ENCODE measurements at places on chromosomes 4 and X.

DNA sequence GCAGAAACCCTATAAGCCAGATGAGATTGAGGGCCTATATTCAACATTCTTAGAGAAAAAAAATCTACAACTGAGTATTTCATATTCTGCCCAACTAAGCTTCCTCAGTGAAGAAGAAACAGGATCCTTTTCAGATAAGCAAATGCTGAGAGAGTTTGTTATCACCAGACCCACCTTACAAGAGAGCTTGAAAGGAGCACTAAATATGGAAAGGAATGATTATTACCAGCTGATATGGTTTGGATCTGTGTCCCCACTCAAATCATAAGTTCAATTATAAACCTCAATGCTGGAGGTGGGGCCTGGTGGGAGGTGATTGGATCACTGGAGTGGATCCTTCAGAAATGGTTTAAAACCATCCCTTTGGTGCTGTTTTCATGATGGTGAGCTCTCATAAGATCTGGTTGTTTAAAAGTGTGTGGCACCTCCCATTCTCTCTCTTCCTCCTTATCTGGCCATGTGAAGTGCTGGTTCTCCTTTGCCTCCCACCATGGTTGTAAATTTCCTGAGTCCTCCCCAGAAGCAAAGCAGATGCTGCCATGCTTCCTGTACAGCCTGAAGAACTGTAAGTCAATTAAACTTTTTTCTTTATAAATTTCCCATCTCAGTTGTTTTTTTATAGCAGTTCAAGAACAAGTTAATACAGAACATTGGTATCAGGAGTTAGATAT, 144.2 kb downstream of the MSN start:
- DNase-seq, result no peak

GRCh38 chr4:25811841-25812240, 50.9 kb downstream of the SEL1L3 start:
- no peak for DNase-seq

DNA sequence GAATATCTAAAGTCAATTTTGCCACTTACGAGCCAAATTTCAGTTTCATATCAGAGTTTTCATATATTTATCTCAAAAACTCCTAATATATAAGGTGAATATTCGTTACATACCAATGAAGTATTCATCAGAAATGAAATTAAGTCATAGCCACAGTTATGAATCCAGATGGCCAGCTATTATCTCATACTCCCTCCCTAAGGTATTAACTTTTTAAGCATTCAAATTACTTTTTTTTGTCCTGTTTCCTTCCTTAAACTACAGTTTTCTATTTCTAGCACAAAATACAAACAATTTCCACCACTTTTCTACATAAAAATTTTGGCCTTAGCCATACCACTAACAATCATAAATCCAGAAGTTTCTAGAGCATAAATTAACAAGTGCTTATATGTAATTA, 13.0 kb downstream of the NR3C2 start:
- no peak for DNase-seq

- no peak for DNase-seq
Observed at GRCh38 chr4:184357165-184357564, 117.2 kb downstream of the IRF2 start.

DNA sequence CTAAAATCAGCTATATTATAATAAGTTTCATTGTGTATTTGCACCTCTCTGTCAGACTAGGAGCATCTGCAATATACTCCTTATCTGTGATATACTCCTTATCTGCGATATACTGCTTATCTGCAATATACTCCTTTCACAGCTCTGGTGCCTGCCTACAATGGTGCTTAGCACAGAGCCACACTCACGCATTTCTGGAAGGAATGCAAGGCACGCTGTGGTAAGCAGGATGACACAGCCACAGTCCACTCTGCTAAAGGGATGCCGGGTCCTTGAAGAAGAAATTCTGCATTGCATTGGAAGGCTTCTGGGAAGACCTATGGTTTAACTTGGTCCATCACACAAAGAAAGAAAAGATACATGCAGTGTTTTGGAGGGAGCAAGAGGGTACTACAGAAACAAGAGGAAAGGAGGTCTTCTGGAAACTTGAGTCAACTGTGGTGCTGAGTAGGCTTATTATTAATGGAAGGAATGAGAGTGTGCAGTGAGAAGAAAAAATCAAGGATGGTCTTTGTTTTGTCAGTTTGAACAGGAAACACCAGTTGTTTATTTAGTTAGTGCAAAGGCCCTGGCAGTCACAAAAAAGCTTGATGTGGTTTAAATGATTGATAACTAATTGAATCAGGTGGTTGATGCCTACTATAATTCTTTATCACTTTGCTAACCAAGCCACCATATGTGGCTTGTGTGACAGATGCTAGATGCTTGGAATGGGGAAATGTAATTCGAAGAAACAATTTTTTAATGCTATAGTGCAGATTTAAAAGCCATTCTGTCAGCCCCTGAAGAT, 342.3 kb downstream of the GRXCR1 start:
- no peak for DNase-seq

DNA sequence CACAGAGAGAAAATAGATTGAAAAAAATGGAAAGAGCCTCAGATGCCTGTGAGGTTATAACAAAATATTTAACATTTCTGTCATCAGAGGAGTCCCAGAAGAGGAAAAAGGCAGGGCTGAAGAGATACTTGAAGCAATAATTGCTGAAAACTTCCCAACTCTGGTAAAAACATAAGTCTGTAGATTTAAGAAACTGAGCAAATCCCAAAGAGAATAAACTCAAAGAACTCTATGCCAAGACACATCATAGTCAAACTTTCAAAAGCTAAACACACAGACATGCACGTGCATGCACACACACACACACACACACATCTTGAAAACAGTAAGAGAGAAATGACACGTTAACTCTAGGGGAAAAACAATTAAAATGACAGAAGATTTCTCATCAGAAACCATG, 94.1 kb downstream of the SLC16A2 start:
- no peak for DNase-seq

GRCh38 chrX:4484266-4484665, 770.8 kb upstream of the PRKX start:
- DNase-seq, result no peak

- no peak for DNase-seq
Observed at GRCh38 chr4:1315306-1315705, 25.6 kb downstream of the MAEA start.

DNA sequence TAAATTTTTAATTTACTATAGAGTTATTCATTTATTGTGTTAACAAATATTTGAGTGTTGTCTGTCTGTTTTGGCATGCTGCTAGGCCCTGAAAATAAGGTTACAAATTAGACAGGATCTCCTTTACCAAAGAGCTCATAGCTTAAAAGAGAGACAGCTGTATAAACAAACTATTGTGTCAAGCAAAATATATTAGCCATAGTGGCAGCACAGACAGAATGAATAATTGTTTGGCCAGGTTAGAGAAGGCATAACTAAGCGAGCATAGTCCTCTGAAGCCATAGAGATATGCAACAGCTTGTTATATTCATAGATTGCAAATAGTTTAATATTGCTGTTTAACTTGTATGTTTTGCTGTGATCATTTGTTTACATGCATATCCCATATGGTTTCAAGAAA, 66.7 kb upstream of the NDUFC1 start:
- DNase-seq, result no peak

DNA sequence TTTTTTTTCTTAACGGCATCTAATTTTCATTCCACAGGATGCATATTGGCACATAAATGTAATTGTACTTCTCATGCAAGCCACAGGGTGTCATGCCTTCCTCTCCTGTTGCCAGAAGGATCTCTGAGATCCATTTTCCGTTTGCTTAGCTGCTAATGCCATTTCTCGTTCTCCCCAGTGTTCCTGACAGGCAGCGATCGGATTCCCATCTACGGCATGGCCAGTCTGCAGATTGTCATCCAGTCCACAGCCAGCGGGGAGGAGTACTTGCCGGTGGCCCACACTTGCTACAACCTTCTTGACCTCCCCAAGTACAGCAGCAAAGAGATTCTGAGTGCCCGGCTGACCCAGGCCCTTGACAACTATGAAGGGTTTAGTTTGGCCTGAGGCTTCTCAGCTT, 8.9 kb upstream of the NAP1L5 start:
- DNase-seq, result no peak

- DNase-seq, result no peak
Observed at GRCh38 chrX:118652717-118653116, 74.7 kb upstream of the IL13RA1 start.

DNA sequence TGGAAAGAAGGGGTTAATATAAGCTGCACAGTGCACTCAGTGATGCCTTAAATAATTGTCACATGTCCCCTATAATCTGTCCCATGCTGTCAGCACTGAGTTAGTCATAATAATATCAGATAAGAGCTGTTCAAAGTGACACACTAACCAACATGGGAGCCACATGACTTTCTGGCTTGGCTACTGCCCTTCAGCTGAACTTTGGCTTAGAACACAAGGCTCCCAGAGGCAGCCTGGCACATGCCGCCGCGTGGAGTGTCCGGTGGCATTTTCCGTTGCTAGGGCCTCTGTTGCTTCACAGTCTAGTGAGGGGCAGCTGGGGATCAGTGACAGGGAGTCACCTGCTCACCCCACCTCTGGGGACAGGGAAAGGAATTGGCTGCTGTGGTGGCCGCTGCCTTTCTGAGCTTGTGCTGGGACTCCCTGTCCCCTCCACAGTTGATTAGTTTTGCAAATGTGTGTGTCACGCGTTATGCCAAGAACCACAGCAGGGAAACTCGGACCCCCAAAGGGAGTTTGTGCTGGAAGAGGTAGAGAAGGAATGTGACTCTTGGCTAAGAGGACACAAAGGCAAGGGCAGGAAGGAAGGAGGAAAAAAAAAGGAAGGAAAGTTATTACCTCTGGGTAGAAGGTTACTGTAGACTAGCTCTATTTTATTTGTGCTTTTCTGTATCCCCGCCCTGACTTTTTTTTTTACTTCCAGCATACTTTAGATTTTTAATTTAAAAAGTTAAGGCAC, 41.1 kb upstream of the PPARGC1A start:
- no peak for DNase-seq

- no peak for DNase-seq
Observed at GRCh38 chrX:19953145-19953544, 37.7 kb downstream of the BCLAF3 start.

DNA sequence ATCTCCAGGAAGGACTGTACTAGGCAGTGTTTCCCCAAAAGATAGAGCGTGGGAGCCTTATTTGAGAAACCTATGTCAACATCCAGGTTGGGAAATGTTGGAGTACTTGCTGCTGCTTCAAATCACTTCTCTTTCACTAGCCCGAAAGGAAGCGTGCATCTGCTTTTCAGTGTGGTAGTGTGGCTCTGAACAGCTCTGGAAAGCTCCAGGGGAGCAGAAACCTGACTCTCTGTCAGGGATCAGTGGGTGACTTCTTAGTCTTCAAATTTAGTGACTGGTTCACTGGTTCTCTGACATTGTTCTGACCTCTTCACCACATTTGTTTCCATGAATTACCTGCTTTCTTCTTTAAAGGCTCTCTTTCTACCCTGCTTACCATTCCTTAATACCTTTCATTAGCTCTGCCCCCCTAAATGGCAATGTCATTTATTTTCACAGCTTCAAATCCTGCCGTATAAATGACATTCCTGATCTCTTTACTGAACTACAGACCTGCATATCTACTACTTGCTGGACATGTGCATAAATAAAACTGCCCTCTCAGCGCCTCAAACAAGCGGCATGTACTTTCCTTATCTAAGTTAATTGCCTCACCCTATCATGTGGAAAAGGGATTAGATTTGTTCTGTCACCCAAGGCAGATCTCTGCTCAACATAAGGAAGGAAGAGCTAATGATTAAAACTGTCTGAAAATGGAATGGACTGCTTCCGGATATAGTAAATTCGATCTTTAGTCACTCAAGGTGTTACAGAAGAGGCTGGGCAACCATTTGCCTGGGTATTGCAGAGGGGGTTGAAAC, 37.0 kb downstream of the DLG3 start:
- DNase-seq, result no peak

DNA sequence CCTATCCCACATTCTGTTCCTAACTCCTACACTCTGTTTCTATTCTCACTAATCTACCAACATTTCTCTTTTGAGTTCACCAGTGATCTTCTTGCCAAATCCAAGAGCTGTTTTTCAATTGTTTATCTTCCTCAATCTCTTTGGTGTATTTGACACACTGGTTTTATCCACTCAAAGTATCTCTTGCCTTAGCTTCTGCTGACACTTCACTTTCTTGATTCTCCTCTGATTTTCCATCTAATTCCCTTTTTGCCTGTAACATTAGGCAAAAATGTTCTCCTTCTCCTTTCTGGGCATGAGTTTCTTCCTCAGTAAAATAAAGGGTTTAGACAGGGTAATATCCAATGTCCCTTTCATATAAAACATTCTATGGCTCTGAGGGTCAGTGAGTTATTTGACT, 26.2 kb downstream of the GRIA3 start:
- DNase-seq, result no peak

DNA sequence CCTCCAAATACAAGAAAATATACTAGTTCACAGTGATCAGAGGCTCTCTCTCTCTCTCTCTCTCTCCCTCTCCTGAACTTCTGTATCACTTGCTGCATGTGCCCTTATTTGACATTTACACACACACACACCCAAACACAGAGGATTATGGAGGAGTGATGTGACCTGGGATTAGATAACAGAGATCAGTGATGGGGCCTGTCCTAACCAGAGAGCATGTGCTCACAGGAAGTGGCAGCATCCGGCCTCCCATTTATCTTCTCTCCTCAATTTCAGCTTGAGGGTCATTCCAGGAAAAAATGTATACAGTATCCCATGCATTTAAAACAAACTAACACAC, 143.0 kb downstream of the TSPAN5 start:
- DNase-seq, result no peak

GRCh38 chr4:10625131-10625530, 59.4 kb downstream of the CLNK start:
- no peak for DNase-seq

GRCh38 chrX:152821145-152821765, 9.3 kb downstream of the CETN2 start:
- peak; percentile 3 for DNase-seq

DNA sequence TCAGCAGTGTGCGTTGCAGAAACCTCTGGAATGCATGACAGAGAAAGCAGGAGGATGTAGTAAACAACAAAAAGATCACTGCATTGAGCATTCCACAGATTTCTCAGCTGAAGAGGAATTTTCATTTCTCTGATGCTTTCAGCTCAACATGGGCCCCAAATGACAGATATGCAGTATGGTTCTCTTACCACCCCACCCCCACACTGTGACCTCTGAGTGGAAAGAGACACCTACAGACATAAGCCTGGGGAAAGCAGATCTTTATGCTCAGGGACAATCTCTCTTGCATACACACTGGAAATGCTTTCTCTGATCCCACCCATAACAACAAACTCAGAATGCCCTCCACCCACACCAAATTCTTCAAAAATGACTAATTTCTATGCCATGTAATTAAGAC, 983.7 kb upstream of the LCORL start:
- no peak for DNase-seq

GRCh38 chr4:17688011-17688441, 73.6 kb downstream of the MED28 start:
- no peak for DNase-seq

GRCh38 chr4:158018221-158018830, 154.5 kb downstream of the GASK1B start:
- no peak for DNase-seq

- DNase-seq, result no peak
Observed at GRCh38 chr4:51932261-51932660, 87.9 kb downstream of the LRRC66 start.

Measured in CD4-positive, alpha-beta T cell treated with Interleukin-17A for 1 hour (primary cell).